Ovary (tissue), 10 donors: ENCODE measurements at places on chromosomes 6 and 20.

DNA sequence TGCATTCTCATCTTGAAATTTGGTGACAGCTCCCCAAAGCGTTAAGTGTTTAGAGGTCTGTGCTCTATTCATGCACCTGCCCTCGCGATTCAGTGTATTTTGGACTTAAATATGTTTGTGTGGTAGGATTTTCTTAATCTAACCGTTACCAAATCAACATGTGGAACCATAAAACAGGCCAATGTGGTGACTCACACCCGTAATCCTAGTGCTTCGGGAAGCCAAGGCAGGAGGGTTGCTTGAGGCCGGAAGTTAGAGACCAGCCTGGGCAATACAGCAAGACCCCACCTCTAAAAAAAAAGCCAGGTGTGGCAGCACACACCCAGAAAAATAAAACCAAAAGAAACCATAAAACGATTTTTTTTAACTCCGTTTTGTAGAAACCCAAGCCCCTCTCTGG lies 31.5 kb downstream of the PYGB start:
- no peak for DNase-seq

- peak; percentile 30 for DNase-seq
Measured at GRCh38 chr6:108755257-108756240, 92.7 kb upstream of the ARMC2 start.

DNA sequence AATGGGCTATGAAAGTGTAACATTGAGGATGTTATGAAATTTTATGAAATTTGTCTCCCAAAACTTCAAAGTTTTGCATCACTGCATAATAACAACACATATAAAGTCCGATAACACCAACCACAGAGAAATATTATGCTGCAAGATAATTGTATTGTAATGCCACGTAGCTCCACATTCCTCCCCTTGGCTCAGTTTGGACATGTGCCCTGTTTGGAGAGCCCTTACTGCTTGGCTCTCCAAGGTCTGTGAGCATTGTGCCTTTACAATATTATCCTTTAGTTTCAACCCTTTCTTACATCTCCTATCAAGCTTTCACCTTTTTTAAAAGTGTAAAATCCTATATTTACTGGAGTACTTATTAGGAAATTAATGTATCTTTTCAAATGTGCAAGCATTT lies 10.8 kb downstream of the HBS1L start:
- no peak for DNase-seq

DNA sequence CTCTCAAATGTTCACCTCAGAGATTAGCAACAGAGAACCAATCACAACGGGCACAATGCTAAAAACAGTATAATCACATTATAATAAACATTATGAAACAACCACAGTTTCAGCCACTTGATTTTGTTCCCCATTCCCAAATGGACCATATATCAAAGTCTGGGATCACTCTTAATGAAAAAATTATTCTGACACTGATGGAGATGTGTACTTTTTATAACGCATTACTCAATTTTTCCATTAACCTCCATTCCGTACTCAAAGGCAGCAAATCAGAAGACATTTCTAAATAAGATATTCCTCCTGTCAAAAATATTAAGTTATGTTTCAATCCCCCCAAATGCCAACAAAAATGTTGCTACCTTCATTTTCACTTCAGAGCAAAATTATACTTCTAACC lies 2.8 kb downstream of the CPNE1 start:
- no peak for DNase-seq

- DNase-seq, result no peak
Measured at GRCh38 chr20:56711018-56711417, 81.9 kb downstream of the TFAP2C start.

GRCh38 chr6:105884011-105884410 lies 202.1 kb upstream of the PRDM1 start:
- no peak for DNase-seq

- DNase-seq, result peak; percentile 17
Measured at GRCh38 chr6:170179616-170180324, 111.1 kb downstream of the DLL1 start.

- DNase-seq, result peak; percentile 64
Measured at GRCh38 chr6:31791324-31792089, 4.0 kb downstream of the VARS1 start.

DNA sequence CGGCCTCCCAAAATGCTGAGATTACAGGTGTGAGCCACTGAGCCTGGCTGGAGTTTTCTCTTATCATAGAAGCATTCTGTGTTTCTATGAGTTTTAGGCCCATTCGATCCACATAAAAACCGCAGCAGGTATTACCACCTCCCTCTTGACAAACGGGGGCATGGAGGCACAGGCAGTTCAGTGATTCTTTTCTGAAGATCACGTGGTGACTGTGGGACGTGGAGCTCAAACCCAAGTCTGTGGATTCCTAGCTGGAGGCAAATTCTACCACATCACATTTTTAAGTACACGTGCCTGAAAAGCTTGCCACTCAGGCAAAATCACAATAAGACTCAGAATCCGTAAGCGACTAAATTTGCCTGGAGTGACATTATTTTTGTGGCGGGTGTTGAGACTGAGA lies 191.3 kb downstream of the GMPR start:
- no peak for DNase-seq
